ENCODE measurements at places on chromosomes 16 and 17.

- no peak for DNase-seq
These were observed 64.5 kb downstream of the TANGO6 start for GRCh38 chr16:68907781-68908181.

- no peak for DNase-seq
These were observed 300.9 kb upstream of the ASIC2 start for GRCh38 chr17:33593991-33594390.

DNA sequence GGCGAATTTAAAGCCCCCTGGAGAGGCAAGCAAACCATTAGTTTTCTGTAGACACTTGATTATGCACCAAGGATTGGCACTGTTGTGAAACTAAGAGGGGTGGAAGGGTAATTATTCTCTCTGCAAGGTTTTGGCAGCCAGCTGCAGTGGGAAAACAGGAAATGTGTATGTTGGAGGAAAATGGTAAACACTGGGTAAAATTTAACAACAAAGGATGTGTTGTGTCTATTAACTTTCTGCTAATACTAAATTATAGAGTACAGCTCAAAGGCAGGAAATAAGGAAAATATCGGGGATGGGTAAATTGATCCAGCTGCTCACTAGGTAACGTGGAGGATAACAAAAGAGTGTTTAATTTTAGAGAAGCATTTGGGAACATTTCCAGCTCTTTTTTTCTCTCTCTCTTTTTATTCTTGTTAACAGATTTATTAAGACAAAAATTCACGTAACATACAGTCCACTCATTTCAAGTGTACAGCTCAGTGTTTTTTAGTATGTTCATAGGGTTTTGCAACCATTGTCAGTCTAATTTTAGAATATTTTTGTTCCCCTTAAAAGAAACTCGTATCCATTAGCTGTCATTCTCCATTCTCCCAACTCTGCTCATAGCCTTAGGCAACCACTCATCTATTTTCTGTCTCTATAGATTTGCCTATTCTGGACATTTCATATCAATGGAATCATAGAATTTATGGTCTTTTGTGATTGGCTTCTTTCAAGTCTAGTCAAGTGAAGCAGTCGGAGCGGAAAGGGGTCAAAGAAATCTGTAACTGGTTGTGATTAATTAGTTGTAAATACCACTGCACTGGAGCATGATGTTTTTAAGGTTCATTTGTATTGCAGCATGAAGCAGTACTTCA lies 41.8 kb downstream of the TANGO6 start:
- no peak for DNase-seq

- no peak for DNase-seq
These were observed 997.8 kb upstream of the EEF2KMT start for GRCh38 chr16:6095414-6095813.

DNA sequence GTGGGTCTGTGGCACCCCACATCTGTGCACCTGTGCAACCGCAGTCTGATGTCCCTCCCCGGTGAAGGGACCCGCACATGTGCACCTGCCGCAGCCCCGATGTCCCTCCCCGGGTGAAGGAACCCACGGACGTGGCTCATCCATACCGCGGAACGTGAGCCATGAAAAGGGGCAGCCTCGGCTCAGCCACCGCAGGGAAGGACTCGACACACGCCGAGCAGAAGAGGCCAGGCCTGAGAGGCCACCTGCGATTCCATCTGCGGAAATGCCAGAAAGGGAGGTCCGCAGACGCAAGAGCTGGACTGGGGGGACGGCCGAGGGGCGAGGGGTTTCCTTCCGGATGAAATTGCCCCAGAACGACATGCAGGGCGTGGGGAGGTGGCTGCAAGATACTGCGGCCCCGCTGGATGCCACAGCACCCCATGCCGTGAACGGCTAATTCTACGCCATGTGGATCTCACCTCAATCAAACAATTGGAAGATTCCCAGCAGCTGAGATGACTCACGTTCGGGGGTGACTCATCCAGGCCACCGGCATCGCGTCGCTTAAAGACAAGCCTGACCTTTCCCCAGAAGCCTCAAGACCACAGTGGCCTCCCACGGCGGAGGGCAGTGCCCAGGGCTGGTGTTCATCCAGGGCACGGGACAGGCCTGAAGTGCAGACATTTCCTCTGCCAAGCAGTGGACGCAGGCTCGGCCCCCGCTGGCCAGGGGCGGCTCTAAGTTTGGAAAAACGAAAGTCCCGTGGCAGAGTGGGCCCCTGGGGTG lies 21.0 kb downstream of the SOX8 start:
- no peak for DNase-seq

DNA sequence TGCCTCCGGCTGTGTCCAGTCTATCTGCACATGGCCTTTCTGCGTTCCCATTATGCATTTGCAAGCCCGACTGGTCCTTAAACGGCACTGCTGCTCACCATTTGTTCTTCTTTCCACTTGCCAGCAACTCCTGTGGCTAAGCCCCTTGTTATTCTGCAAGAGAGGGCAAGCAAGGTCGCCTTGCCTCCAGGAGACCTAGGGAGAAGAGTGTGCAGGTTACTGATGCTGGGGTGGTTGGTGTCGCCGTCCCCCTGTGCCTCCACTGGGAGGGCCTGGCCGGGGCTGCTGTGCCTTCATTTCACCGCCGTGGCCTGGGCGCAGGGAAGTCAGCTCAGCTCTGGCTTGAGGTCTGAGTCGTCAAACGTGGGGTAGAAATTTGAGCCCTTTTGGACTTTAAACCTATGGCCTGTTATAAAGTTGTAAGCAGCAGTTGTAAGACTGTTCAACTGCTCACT lies 12.7 kb downstream of the SLC6A4 start:
- DNase-seq, result peak; percentile 29

DNA sequence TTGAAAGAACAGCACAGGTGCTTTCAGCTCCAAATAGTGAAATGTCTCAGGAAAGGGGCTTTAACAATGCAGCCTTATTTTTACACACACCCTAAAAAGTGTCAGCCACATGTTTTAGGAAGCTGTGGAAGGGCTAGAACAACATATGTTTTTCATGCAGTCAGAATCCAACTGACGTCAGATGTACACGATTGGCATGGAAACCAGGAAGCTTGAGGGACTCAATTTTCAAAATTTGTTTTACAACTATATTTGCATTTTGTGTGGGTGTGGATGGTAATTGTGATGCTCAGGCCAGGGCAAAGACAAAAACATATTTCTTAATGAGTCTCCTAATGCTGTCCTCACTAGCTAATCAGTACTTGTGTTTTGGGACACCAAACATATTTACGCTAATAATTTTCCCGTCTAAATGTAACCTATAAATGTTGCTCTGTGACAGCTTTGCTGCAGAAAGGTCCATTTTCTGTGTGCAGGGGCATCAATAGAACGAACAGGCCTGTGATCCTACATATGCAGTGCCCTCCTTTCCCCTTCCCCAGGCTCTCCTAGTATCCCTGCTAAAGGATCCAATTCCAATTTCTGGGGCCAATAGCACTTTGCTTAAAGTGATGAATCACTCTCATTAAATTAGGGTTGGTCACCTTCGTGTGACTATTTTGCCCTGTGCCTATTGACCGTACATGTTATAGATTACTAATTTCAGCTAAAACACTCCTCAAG lies 434.0 kb upstream of the CDH5 start:
- no peak for DNase-seq

DNA sequence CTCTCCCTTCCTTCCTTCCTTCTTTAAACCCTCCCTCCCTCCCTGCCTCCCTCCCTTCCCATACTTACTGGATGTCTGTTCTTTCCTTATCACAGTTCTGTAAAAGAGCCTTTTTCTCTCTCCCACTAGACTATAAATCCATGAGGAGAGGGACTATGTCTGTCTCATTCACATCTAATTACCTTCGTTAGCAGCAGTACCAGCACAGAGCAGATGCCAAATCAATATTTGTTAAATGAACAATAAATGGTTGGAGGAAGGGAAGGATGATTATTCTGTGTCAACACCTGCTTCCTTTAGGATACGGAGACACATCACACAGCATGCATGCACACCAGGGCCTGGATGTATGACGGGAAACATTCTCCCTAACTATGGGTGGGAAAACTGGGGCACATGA lies 94.2 kb downstream of the DNAH3 start:
- no peak for DNase-seq

DNA sequence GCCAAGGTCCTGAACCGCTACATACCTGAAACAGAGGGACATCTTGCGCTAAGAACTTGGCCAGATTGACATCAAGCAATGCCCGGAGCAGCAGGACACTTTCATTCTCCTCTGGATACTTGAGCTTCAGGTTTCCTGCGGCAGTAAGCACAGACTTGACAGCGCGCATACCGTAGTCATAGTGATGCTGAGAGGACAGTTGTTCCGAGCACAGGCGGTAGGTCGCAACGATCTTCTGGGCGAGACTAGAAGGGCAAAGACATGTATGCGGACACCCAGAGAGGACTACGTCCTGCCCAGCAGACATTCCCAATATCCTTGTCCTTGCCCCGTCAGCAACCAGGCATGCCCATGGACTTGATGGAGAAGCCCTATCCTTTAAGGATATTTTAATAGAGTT lies 112.9 kb downstream of the DNAH3 start:
- no peak for DNase-seq

GRCh38 chr17:57945996-57946797 lies 9.0 kb downstream of the CUEDC1 start:
- no peak for DNase-seq

- peak; percentile 70 for DNase-seq
These were observed 6.4 kb downstream of the DOC2A start for GRCh38 chr16:30004424-30004776.

DNA sequence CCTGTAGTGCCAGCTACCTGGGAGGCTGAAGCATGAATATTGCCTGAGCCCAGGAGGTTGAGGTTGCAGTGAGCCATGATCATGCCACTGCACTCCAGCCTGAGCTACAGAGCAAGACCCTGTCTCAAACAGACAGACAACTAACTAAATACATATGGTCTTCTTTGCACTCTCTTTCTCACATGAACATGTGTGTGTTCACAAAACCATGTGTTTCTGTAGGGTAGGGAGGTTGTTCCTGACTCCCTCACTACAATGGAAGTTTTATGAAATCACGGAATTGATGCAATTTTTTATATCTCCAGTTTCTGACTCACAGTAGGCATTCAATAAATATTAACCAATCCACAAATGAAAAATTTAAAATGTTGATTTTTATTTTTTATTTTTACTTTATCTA lies 48.5 kb downstream of the ABHD15 start:
- DNase-seq, result no peak

GRCh38 chr16:17585449-17586074 lies 114.8 kb upstream of the XYLT1 start:
- no peak for DNase-seq

DNA sequence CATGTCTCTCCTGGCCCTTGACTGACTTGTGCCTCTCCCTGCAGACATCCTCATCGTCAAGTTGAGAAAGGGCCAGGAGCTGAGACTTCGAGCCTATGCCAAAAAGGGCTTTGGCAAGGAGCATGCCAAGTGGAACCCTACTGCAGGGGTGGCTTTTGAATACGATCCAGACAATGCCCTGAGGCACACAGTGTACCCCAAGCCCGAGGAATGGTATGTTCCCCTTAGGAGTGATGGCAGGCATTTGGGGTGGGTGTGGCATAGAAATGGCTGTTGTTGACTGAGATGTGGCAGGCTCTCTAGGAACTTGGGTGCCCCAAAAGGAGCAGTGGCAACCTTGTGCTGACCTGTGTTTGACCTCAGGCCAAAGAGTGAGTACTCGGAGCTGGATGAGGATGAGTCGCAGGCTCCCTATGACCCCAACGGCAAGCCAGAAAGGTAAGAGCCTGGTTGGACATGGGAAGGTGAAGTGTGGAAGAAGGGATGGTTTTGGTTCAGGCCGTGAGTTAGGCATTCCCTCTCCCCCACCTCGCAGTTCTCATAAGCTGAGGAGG lies 7.5 kb downstream of the POLR2C start:
- peak; percentile 35 for DNase-seq

GRCh38 chr16:50299508-50300105 lies 33.3 kb downstream of the ADCY7 start:
- DNase-seq, result peak; percentile 56

DNA sequence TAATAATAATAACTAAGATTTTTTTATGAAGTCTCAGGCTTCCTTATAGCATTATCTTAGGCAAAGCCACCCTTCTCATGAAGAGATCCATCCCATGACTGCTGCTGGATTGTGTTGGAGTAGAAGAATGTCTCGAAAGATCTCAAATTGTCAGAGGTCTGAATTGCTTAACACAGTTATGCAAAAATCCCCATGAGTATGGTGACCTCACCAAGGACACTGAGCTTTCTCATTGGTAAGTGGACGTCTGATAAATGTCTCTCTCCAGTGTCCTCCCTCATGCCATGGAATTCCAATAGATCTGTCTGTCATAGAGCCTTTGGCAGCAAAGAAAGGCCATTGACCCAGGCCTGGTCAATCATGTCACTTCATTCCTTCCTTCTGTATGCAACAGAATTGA lies 264.5 kb downstream of the CDH11 start:
- DNase-seq, result no peak

DNA sequence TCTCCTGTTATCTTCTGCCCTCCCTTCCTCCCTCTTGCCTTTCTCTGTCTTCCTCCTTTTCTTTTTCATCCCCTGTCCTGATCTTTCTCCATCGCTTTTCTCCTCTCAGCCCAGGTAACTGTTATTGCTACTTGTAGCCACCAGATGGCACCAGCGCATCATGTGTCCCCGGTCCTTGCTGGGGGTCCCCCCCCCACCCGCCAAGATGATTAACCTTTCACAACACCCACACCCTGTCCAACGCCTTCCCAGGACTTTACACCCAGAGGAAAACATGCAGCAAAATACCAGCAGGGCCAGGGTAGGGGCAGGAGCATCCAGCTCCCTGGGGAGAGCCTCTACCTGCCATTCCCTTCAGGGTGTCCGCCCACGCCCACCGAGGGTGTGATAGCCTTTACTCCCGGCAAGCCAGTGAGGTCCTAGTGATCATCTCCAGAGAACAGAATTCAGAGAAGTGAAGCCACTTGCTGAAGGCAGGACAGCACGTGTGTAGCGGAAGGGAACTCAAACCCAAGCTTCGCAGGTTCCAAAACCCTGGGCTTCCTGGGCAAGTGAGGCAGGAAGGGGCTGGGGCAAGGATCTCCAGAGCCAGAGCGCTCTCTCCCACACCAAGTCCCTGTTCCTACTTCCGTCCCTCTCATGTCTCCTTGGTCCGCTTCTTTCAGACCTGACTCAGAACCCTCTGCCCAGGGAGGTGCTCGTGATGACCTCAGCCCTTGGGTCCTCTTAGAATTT lies 13.4 kb upstream of the TAC4 start:
- DNase-seq, result no peak

DNA sequence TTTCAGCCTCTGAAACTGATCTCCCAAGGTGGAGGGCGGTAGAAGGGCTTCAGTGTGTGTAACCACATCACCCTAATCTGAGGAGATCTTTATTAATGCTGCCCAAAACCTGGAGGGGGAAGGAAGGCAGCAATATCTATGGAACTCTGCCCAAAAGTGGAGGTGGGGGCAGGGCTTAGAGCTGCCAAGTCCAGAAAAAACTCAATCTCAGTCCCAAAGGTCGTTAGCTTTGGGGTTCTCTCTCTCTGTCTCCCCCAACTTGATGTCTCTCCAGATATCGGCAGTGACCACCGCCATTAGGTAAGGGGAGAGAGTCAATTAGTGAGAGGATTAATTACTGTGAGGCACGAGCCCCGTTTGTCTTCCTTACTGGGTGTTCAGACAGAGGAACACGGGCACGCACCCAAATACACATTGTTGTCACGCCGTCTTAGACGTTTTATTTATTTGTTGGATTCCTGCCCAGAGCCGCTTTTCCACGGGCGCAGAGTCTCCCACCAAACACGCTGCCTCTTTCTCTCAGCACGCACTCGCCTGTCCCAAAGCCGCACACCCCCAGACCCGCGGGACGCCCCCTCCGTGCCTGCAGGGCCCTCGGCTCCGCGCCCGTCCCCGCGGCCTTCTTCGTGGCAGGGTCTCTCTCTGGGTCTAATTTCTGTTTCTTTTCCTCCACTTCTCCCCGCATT lies 5.4 kb upstream of the LHX1 start:
- DNase-seq, result no peak
